ENCODE measurements at places on chromosomes 2 and 18. TPM values are rescaled to one million over a fixed set of nuclear protein-coding genes. Genes with fewer than 3 reads are reported as not detected.
A peak's percentile ranks its signal among the peaks of the same experiment; 100 is the strongest.

DNA sequence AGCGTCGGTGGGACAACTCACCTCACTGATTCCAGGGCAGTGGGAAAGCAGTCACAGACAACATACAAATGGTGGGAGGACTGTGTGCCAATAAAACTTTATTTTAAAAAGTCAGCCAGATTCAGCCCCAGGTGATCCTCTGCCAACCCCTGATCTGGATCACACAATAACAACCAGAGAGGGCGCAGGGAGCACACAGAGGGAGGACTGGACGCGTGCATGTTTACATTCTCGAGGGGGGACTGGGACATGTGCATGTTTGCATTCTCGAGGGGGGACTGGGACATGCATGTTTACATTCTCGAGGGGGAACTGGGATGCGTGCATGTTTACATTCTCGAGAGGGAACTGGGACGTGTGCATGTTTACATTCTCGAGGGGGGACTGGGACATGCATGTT is 209.5 kb downstream of the NDUFA10 start:
- H3K27me3 ChIP-seq, result peaks cover 12% of the 10 kb centered on the region
- H3K4me1 ChIP-seq, result peaks cover 45% of the 10 kb centered on the region
- no peak overlapping the region for H3K4me3 ChIP-seq
- H3K27ac ChIP-seq, result peak overlapping the region; percentile 98

DNA sequence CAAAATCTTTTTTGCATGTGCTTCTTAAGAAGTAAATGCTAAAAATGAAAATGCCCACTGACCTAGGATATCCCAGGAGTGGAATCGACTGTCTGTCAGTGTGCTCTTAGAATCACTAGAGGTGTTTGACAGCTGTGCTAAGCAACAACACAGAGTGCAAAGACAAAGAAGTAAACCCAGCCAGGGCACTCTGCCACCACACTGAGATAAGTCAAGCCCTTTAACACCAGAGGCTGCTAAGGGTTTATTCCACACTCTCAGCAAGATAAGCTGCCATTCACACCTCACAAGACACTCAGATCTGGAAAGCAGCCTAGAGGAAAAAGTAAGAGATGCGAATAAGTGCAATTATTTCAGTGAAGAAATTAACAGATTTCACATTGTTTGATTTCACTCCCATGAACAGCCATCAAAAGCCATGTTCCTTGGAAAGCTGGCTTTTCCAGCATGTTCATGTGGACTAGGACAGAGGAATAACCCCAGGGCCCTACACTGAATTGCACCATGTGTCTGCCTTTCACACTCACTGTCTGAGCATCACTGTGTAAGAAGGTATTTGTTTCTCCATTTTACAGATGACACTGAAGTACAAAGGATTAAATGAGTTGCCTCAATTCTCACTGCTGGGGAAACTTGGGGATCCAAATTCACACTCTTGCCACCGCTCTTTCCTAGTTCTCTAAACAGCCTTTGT is 6.0 kb upstream of the BMP10 start:
- no peak overlapping the region for H3K27ac ChIP-seq
- H3K4me1 ChIP-seq, result no peaks in the 10 kb centered on the region
- H3K4me3 ChIP-seq, result no peak overlapping the region
- no peaks in the 10 kb centered on the region for H3K36me3 ChIP-seq
- no peaks in the 10 kb centered on the region for H3K27me3 ChIP-seq

The ANO7 gene
- total RNA-seq, result 0.35 TPM

DNA sequence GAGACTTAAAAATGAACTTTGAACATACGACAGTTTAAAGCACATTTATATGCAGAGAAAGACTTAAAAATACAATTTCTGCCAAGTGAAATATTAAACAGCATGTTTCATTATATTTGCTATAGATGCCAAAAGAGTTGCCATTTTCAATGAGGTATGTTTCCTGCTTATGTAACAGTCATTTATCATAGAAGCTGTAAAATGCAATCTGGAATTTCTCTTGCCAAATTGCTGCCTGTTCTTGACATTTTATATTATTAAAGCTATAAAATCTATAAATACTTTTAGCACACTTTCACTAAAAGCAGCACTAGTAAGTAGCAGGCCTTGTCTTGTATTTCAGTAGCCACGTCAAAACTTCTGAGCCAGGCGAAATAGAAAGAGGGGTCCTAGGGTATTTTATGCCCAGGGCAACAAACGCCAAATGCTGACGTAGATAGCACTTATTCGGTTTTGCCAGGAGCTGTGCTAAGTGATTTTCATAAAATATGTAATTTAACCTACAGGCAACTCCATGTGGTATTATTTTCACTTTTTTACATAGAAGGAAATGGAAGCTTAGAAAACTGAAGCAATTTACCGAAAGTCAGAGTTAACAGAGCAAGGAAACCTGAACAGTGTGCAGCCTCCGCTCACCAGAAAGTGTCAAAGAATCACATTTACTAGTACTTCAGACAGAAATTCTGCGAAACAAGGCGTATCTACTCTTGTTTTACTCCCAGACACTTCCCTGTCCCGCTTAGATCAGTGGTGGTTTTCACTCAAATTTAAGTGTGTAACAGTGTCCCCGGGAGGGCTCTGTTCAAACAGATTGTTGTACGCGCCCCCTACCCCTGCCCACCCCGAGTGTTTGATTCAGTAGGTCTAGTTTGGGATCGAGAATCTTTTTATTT is 1.2 kb upstream of the CYP20A1 start:
- peaks cover 2% of the 10 kb centered on the region for H3K4me1 ChIP-seq
- H3K27ac ChIP-seq, result no peak overlapping the region
- H3K27me3 ChIP-seq, result no peaks in the 10 kb centered on the region
- peak; percentile 16 for DNase-seq

The LRRTM1 gene
- total RNA-seq, result 0.27 TPM

The DNAH6 gene
- total RNA-seq, result 0.18 TPM

DNA sequence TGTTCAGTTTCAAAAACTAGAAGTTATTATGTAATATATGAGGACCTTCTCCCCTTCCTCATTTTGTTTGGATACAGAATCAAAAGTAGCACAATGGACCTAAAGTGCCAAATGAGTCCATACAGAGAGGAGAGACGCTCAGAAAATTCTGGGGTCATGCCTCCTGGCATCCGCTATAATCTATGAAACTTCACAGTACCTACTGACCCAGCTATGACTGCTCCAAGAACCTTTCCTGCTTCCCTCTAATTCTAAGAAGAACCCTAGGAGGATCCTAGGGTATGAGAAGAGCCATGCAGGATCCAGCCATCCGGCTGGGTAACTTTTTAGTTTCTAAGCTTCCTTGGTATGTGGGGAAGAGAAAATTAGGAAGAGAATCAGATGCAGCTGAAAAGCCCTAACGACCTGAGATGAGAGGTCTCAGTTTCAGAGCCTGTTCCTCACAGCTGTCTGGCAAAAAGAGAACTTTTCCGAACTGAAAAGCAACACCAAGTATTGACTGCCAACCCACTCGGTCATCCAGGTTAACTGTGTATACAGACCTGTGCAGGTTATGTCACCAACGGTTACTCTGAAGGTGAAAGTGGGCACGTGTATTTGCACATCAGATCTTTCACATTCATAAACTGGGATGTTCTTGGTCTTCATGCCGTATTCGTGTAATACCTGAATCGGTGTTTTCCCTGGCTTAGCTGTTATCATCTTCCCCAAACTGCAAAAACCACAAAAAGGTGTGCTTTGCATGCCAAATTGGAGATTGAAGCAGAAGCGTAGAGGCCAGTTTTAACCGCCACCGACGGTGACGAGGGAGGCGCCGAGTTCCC is 1.1 kb downstream of the PRKRA start:
- H3K4me1 ChIP-seq, result peaks cover 18% of the 10 kb centered on the region
- H3K36me3 ChIP-seq, result peaks cover 29% of the 10 kb centered on the region
- no peaks in the 10 kb centered on the region for H3K27me3 ChIP-seq
- H3K27ac ChIP-seq, result peak overlapping the region; percentile 94
- DNase-seq, result peak; percentile 76
- H3K4me3 ChIP-seq, result peak overlapping the region; percentile 81

- H3K36me3 ChIP-seq, result no peaks in the 10 kb centered on the region
- H3K27ac ChIP-seq, result no peak overlapping the region
- peaks cover 3% of the 10 kb centered on the region for H3K4me1 ChIP-seq
- DNase-seq, result peak; percentile 38
Observed at GRCh38 chr2:189218236-189218635, 38.7 kb upstream of the COL5A2 start.

GRCh38 chr2:6771634-6772611 is 93.8 kb downstream of the CMPK2 start:
- peaks cover 6% of the 10 kb centered on the region for H3K27me3 ChIP-seq
- peak; percentile 60 for DNase-seq
- peaks cover 10% of the 10 kb centered on the region for H3K4me1 ChIP-seq
- peak overlapping the region; percentile 29 for H3K27ac ChIP-seq
- no peak overlapping the region for H3K4me3 ChIP-seq

DNA sequence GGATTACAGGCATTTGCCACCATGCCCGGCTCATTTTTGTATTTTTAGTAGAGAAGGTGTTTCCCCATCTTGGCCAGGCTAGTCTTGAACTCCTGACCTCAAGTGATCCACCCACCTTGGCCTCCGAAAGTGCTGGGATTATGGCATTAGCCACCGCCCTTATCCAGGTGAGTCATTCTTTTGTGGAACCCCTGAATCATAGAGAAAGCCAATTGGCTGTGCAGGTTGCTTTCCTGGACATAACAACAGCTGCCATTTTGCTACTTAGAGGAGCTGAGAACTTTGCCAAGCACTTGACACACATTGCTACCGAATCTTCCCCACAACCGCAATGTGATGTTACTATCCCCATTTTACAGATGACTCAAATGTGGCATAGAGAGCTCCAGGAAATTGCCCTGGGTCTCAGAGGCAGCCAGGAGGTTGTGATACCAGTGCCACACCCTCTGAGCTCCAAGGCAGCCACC is 36.0 kb downstream of the SETBP1 start:
- H3K27me3 ChIP-seq, result no peaks in the 10 kb centered on the region
- no peak overlapping the region for H3K4me3 ChIP-seq
- no peak overlapping the region for H3K27ac ChIP-seq
- DNase-seq, result no peak
- peaks cover 20% of the 10 kb centered on the region for H3K4me1 ChIP-seq

DNA sequence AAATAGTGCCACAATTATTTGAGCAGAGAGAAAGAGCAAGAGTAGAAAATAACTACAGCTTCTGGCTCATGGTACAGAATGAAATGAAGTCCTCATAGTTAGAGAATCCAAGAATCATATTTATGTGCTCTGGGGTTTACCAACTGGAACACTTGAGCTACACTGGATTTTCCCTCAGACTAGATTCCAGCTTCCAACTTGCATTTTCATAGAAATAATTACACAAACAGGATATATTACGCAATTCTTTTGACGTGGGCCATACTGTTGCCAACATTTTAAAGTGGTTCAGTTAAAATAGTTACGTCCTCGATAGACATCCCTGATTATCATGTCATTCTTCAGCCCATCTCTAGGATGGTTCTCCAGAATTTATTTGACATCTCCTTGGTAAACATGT is 129.2 kb downstream of the ETAA1 start:
- H3K4me1 ChIP-seq, result no peaks in the 10 kb centered on the region
- no peaks in the 10 kb centered on the region for H3K27me3 ChIP-seq
- DNase-seq, result peak; percentile 88
- no peak overlapping the region for H3K4me3 ChIP-seq
